Mesendoderm (in vitro differentiated cells): ENCODE measurements at places on chromosomes 6 and 20.

DNA sequence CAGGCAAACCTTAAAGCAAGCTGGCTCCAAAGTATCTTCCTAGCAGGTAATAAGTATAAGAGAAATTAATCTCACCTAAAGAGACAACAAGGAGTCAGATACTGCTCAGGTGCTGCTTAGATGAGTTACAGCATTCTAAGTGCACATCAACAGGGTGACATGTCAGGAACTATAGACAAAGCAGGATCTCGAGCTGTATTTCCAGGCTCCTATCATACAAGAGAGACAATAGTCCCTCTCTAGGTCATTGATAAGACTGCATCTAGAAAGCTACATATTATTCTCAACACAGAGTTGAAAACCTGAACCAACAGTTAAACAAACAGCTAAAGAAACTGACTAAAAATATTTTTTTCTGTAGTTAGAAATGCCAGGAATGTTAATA is 3.9 kb downstream of the PTPRK start:
- H3K4me3 ChIP-seq, result no peak overlapping the region
- no peaks in the 10 kb centered on the region for H3K27me3 ChIP-seq
- H3K27ac ChIP-seq, result no peak overlapping the region
- H3K4me1 ChIP-seq, result no peaks in the 10 kb centered on the region
- peak; percentile 57 for DNase-seq

DNA sequence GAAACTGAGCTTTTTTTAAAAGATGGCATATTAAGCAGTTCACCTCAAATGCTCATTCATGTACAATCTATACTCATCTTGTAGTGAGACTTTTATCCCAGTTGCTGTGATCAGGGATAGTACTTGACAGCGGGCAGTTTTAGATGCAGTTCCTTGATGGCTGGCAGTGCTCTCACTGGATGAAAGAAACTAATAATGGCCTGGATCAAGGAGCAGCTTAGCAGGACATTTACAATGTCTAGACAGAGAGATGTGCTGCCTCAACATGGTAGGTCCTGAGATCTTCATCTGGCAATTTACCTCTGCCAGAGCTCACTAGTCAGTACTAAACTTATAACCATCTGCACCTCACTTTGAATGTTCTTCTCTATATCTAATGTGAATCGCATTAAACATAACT is 46.8 kb upstream of the LYRM2 start:
- no peak overlapping the region for H3K27ac ChIP-seq
- no peak for DNase-seq
- peaks cover 30% of the 10 kb centered on the region for H3K36me3 ChIP-seq
- H3K4me1 ChIP-seq, result peaks cover 2% of the 10 kb centered on the region
- no peaks in the 10 kb centered on the region for H3K27me3 ChIP-seq
- H3K4me3 ChIP-seq, result no peak overlapping the region

- H3K27ac ChIP-seq, result peak within 1 kb of the TSS; percentile 85
- peaks cover 4% of the 10 kb centered on the region for H3K36me3 ChIP-seq
- H3K27me3 ChIP-seq, result no peaks in the 10 kb centered on the region
- peak within 1 kb of the TSS; percentile 97 for H3K4me3 ChIP-seq
Observed at GRCh38 chr6:3157131-3157933, at the start of gene TUBB2A. TSS of gene TUBB2A (minus strand) at chr6:3157544. CDS start at chr6:3157463, 81 bp downstream.

DNA sequence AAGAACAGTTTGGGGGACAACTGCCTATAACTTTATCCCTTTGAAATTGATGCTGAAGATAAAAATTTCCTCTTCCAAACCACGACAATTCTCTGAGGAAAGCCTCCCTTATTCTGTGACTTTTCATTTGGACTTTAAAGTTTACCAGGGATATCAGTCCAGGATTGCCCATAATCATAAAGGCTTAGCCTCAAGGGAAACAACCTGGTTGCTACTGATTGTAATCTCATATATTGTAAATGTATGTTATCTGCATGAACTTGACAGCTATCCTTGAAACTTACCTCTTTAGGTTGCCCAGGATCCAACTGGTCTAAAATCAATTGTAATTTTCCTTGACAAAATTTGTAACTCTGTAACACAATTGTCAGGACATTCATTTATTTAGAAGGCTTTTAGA is 23.8 kb downstream of the TBC1D32 start:
- no peaks in the 10 kb centered on the region for H3K27me3 ChIP-seq
- no peak overlapping the region for H3K27ac ChIP-seq
- H3K36me3 ChIP-seq, result no peaks in the 10 kb centered on the region
- no peak for DNase-seq
- H3K4me1 ChIP-seq, result no peaks in the 10 kb centered on the region
